Fibroblast of skin of back (primary cell): ENCODE measurements at places on chromosomes 11 and 22.

- DNase-seq: no peak
These were observed 416.8 kb upstream of the TENM4 start for GRCh38 chr11:79857377-79858214.

GRCh38 chr11:128328955-128329551 lies 258.3 kb downstream of the ETS1 start:
- DNase-seq: no peak

- DNase-seq: no peak
These were observed 142.9 kb downstream of the CCDC81 start for GRCh38 chr11:86517557-86517956.

GRCh38 chr11:35602160-35602793 lies 16.0 kb upstream of the FJX1 start:
- DNase-seq: no peak

DNA sequence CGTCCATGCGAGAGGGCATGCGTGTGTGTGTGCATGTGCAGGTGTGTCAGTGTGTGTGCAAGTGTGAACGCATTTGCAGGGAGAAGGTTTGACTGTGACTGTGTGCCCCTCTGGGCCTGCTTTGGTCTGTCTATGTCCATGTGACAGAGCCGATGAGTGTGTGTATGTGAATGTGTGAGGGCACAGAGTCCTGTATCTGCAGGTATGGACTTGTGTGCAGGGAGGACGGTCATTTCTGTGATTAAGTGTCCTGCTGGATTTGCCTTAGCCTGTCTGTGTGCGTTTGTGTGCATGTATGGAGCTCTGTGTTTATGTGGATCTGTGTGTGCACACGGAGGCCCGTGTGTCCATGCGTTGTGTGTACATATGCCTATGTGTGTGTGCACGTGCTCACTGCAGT lies 5.4 kb downstream of the EMID1 start:
- no peak for DNase-seq

DNA sequence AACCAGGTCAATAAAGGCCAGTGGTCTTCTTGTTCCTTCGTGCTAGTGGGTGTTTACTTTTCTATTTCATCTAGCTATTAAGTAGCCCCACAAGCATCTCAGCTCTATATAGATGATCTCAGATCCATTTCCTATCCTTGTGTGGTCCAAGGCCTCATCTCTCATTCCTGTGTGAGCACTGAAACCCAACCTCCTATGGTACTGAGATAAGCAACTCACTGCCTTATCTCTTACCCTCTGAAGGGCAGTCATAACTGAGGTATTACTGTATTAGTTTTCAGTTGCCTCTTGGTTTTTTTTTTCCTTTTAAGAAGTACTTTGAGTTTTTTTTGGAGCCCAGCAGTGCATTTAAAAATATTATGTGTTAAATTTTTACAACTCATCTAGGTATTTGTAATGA lies 28.3 kb downstream of the ACER3 start:
- peak; percentile 39 for DNase-seq

DNA sequence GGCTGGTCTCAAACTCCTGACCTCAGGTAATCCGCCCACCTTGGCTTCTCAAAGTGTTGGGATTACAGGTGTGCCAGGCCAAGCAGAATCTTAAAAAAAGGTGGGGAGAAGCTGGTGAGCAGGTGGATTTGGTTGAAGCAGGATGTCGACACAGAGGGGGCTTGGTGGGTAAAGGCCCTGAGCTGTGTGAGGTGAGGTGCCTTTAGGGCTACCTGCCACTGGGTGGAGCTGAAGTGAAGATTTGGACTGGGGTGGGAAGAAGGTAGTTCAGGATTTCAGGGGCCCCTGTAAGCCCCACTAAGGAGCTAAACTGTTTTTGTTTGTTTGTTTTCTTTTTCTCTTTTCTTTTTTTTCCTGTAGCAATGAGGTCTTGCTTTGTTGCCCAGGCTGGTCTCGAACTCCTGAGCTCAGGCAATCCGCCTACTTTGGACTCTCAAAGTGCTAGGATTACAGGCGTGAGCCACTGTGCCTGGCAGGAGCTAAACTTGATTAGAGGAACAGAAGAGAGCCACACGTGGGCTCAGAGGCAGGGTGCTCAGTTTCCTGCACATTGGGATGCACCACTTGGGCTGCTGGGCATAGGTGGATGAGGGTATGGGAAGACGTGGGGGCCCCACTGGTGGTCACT lies 6.0 kb downstream of the P2RX6 start:
- no peak for DNase-seq

GRCh38 chr22:24516301-24516737 lies 21.2 kb downstream of the UPB1 start:
- DNase-seq: peak; percentile 92

GRCh38 chr11:60761436-60762190 lies 4.9 kb downstream of the MS4A15 start:
- DNase-seq: no peak

- DNase-seq: no peak
These were observed 86.5 kb upstream of the B3GAT1 start for GRCh38 chr11:134498326-134499139.

- no peak for DNase-seq
These were observed 5.6 kb downstream of the ARHGEF17 start for GRCh38 chr11:73313652-73314051.

DNA sequence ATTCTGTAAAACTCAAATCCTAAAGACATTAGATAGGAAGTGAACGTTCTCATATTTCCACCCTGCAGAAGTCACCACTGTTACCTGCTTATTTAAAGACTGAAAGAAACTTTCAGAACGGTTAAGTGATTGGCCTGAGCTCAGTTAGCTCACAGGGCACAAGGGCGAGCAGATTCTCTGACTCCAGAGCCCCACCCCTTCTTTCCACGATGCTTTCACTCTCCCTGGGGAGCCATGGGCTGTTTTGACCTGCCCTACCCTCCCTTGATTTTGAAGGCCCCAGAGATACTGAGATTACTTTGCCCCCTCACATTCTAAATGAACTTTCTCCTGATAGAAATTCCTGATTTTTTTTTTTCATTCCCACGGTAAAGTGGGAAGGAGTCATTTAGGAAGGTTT lies 33.9 kb downstream of the ARHGAP1 start:
- DNase-seq: no peak

- DNase-seq: no peak
These were observed 81.9 kb upstream of the SPON1 start for GRCh38 chr11:13880634-13881033.

DNA sequence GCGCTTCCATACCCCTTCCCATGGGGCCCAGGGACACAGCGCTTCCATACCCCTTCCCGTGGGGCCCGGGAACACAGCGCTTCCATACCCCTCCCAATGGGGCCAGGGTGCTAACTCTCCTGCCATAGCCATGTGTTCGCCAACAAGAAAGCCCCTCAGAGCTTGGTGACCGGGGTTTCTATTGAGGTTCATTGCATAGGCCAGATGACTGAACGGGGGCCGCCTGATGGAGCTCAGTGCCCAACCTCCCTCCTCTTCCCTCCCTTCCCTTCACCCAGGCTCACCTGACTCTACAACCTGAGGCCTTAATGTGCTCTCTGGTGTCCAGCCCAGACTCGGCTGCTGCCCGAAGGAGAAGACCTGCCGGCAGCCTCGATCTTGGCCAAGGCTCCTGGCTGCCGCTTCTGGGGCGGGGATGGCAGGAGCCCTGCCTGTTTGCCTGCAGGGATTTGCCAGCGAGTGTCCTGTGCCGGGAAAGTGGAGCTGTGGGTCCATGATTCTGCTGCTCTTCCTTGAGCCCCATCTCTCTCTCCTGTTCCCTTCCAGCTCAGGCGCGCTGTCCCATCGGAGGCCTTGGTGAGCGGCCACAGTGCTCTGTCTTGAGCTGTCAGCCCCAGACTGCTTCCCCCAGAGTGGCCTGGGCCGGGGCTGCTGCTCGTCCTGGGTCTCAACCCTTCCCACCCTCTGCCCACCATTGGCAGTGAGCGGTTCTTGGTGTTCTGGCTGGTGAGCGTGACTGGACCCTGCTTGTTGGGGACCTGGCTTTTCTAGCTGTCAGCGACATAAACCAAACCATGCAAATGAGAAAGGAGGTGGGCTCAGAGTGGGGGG lies 267.0 kb downstream of the TBC1D22A start:
- DNase-seq: no peak

DNA sequence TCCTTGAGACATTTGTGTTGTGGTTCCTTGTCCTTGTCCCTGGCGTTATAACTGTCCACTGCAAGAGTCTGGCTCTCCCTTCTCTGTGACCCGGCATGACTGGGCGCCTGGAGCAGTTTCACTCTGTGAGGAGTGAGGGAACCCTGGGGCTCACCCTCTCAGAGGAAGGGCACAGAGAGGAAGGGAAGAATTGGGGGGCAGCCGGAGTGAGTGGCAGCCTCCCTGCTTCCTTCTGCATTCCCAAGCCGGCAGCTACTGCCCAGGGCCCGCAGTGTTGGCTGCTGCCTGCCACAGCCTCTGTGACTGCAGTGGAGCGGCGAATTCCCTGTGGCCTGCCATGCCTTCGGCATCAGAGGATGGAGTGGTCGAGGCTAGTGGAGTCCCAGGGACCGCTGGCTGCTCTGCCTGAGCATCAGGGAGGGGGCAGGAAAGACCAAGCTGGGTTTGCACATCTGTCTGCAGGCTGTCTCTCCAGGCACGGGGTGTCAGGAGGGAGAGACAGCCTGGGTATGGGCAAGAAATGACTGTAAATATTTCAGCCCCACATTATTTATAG lies 23.0 kb downstream of the MYBPC3 start:
- DNase-seq: no peak

DNA sequence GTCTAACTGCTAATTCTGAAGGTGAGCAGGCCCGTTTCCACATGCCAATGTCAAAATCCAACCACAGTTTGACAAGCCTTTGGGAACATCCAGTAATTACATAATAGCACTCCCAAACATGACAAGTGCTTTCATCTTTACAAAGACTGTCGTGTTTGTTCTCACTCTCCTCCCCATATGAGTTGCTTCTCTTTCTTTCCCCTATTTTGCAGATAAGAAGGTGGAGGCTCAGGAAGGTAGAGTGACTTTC lies 55.9 kb upstream of the CD44 start:
- DNase-seq: no peak

- peak; percentile 91 for DNase-seq
These were observed 400.1 kb downstream of the TMEM135 start for GRCh38 chr11:87437844-87438223.

DNA sequence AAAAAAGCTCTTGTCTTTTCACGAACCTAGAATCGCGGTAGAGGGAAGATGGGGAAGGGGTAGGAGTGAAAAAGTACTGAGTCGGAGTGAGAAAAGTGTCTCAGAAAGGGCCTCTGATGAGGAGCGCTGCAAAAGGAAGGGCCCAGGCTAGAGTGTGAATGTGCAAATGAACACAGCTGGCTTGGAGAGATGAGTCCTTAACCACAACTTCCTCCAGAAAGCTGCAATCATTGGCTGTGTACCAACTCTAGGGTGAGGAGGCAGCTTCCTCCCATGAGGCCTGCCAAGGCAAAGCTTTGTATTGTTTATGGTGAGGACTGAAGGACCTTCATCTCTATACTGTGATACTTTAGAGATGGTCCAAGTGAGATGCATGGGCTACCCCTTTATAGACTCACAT lies 566.9 kb upstream of the ANO5 start:
- DNase-seq: peak; percentile 14

DNA sequence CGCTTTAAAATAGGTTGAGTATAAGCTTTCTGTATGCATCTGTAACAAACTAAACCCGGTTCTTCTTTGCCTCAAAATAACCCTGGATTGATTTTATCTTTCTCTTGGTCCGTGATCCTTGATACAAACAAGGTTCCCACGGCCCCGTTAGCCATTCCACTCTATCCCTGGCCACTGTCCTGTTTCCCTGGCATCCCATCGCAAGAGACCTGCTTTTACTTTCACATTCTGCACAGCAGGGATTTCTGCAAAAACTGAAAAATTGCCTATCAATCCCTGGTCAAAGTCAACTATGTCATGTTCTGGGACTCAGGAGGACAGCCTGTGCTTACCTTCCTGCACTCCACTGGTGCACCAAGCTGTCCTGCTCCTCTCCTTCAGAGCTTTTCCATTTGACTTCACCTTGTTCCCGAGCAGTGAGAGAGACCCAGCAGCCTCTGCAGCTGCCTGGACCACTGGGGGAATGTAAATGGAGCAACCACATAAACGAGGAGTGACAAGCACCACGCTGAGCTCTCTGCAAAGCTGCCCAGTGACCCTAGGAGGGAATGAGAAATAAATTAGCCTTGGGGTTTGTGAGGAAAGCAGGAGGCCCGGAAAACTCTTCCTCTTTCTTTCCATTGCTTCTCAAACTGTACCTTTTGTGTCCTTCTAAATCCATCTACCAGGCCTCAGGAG lies 175.9 kb downstream of the NTM start:
- no peak for DNase-seq

GRCh38 chr11:16380941-16381568 lies 24.7 kb upstream of the SOX6 start:
- peak; percentile 29 for DNase-seq

DNA sequence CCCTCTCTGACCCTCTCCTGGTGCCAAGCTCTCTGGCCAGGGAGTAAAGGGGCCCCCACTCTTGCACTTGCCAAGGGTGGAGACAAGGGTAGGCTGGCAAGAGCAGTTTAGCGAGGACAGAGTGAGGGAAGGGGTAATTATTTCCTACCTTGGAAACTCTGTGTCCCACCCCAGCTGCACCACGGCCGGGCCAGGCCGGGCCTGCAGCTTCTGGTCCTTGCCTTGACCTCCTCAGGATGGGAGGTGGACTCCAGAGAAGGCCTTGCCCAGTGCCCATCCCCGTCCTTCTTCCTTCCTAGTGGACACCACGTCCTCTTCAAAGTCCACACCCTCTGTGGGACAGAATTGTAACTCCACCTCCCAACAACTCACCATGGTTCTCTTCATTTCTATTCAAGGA lies 18.4 kb upstream of the OSBPL5 start:
- DNase-seq: no peak

DNA sequence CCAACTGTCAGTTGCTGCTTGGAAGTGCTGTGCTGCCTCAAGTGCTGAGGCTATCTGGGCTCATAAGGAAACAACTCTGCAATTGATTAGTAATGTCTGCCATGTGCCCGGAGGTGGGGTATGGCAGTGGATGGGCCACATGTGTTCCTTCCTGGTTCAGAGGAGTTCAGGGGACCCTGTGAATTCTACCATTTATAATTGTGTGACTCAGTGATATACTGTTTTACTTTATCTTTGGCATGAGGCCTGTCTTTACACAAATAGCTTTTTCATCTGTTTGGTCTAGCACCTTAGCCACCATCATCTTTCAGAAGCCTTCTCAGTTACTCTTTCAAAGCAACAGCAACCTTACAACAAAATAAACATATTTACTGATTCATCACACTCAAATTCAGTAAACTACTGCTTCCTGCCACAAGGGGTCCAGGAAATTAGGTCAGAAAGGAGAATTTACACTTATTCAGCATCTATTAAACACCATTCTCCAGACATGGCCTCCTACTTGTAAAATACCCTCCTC lies 20.9 kb downstream of the DKK3 start:
- DNase-seq: peak; percentile 78

- DNase-seq: no peak
These were observed 4.8 kb upstream of the FXYD2 start for GRCh38 chr11:117829369-117829725.

- peak; percentile 20 for DNase-seq
These were observed 35.8 kb upstream of the MYOD1 start for GRCh38 chr11:17683377-17684161.

- no peak for DNase-seq
These were observed 42.8 kb downstream of the ZNF202 start for GRCh38 chr11:123698546-123699127.
